Stimulated activated naive B cell treated with anti-CD40 and anti-IgM and Interleukin-4, amounts not matched to agents 10 μg/mL and 1 μg/mL and 100 μg/mL, for 72 hours (primary cell): ENCODE measurements at places on chromosomes 1 and 21.

- DNase-seq, result no peak
These were observed 65.2 kb downstream of the OLFML2B start for GRCh38 chr1:161958425-161958824.

GRCh38 chr1:115908565-115909274, 67.6 kb upstream of the SLC22A15 start:
- no peak for DNase-seq

DNA sequence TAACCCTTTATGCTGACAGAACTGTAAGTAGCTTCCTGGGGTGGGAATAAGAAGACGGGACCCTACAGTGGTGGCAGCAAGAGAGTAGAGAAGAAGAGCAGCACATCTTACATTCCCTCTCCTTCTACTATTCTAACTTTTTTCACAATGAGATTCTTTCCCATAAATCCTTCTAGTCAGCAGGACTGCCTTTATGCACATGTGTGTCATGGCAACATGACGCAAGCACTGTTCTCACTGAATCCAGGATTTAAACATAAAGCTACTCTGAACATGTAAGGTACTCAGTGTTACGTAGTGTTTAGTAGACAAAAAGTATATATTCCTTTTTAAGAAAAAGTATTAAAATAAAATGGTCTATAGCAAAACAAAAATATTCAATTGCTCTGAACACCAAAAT, 309.7 kb upstream of the LYPLAL1 start:
- no peak for DNase-seq

DNA sequence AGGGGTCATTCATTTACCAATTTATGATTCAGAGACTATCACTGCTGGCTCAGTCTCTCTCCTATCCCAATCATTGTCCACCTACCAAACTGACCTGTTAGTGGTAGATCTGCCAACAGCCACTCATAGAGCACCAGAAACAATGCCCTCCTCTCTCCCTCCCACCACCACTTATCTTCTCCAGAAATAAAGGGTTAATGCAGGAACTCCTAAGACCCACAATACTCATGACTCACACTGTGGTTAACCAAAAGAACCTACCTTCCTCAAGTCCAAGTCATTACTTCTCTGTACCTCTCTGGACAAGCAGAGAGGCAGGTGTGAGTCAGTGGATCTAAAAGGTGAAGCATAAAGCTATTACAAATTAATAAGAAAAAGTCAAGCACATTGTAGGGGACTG, 40.9 kb upstream of the CAMK1G start:
- no peak for DNase-seq

GRCh38 chr1:30476476-30476875, 246.9 kb downstream of the MATN1 start:
- DNase-seq, result no peak

DNA sequence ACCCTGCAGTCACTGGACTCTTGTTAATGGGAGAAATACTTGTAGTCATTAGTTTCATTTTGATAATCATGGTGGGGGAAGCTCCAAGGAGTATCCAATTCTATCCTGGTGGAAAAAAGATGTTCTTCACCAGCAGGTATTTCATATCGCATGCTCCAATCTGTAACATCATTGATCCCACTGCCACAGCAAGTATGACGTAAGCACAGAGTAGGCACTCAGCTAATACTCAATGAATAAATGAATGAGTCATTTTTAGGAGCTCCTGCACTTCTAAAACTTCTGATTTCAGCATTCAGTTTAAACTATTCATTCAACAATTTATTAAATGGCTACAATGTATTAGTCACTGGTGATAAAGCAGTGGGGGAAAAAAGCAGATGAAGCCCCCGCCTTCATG, 30.3 kb downstream of the RXRG start:
- DNase-seq, result no peak

- no peak for DNase-seq
These were observed 42.1 kb upstream of the MPZL1 start for GRCh38 chr1:167679714-167680113.

DNA sequence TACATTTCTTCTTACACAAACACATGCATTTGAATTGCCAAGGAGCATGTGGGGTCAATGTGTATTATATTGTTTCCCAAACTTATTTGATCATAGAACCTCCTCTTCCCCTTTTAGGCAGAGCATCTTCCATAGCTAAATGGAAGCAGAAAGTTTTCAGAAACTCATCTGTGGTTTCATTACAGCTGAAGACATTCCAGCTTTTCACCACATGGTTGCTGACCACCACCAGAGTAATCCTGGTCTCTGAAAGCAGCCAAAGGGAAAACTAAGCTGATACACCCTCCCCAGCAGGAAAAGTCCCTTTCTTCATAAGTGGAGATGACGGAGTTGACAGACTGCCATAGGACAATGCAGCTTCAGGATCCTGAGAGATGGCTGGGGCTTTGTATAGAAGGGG, 30.2 kb upstream of the OTUD3 start:
- DNase-seq, result no peak

- DNase-seq, result no peak
These were observed 24.4 kb downstream of the FOXO6 start for GRCh38 chr1:41385398-41386195.

DNA sequence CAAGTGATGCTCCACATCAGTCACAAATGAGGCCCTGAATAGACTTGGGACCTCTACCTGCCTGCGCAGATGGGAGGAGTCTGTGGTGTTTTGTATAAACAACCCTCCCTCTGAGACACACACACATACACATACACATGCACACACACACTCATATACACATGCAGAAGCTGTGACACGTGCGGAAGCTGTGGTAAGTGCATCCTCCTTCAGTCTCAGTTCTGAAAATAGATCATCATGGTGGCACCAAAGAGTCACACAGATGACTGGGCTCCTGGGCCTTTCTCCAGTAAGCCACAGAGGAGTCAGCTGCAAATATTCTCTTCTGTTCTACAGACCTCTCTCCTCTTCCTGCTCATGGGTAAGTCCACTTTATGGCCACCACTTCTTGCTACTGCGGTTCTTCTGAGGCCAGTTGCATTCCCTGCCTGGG, at the start of gene LY9:
Gene LY9, plus strand, starts transcription at position 224 of the 433 bp plus-strand sequence. Its CDS starts 14 bp downstream, at position 238.
- DNase-seq, result peak; percentile 84

DNA sequence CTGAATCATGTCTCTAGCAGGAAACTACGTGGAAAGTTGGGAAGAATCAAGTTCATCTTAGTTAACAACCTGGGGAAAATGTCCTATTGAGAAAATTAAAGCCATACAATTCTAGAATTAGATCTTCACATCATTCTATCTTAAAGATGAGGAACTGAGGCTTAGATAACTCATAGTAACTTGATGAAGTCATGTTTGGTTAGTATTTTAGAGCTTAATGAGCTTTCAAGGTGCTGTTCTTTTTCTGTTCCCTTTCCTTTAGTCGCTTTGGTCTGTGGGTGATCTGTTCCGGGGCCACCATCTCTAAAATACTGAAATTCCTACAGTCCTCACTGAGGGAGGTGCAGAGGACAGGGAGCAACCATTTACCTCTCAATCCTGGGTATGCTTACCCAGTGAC, 4.3 kb upstream of the GLUL start:
- DNase-seq, result no peak

DNA sequence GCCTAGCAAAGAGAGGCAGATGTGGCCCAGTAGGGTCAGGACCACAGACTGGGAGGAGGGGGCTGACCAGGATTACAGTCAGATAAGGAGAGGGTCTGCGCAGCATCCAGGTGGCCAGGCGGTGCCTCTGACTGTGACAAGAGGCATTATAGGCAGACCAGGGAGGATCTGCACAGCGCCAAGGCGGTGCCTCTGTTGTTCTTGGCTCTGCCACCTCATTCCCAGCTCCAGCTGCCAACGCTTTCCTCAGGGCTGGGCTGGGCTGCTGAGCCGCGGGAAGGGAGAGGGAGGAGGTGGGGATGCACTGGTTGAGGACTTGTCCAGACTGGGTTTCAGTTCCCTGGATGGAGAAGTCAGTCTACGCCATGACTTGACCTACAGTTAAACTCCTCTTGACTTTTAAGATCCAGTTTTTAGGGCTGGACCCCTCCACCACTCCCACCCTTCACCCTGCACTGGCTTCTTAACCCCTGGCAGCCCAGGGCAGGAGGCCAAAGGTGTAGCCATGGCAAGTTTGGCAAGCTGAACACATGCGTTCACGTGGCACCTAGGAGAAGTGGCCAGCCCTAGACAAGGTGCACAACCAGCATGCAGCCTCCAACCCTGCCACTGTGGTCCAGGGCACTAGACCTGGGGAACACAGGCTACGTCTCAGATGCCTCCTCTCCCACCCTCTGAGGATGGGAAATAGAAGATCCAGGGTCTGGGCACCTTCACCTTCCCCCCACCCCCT, 4.5 kb upstream of the CRABP2 start:
- DNase-seq, result no peak

GRCh38 chr1:196960854-196961253, 16.5 kb upstream of the CFHR5 start:
- no peak for DNase-seq

DNA sequence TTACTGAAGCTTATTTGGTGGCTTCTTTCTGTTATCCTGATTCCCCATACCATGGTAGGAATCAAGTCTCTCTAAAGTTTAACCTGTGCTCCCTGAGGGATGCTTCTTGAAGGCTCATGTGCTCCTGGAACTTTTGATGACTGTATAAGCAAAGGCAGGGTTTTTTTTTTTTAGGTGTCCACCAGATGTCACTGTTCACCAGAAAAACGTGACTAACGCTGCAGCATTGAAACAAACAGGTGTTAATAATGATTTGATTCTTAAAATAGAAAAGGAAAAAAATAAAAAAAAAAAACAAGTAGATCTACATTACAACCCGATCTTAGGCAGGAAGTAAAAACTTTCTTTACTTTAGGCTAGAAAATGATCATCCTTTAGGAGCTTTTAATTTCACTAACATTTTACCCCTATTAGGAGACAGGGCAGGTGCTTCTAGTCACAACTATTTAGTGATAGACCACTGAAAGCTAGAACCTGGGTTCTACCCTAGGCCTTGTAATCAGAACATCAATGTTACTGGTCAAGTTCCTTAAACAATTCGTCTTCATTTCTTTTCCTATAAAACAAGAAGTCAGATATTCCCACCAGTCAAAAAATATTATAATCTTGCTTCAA, 223.0 kb downstream of the PLA2G4A start:
- DNase-seq, result no peak

GRCh38 chr1:230326971-230327891, 98.9 kb downstream of the PGBD5 start:
- no peak for DNase-seq

DNA sequence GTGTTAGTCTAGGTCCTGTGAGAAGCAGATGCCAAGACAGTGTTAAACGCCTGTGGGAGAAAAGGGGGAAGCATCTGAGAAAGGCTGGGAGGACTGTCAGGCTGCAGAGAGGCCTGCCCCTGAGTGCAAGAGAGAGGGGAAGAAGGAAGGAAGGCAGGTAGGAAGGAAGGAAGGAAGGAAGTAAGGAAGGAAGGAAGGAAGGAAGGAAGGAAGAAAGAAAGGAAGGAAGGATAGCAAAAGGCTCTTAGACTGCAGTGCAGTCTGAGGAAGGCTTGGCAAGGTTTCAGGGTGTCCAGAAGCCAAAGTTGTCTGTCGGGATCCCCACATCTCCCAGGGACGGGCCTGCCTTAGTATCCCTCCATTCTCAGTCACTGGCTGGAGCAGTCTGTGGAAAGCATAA, 82.6 kb downstream of the SPATA46 start:
- no peak for DNase-seq

DNA sequence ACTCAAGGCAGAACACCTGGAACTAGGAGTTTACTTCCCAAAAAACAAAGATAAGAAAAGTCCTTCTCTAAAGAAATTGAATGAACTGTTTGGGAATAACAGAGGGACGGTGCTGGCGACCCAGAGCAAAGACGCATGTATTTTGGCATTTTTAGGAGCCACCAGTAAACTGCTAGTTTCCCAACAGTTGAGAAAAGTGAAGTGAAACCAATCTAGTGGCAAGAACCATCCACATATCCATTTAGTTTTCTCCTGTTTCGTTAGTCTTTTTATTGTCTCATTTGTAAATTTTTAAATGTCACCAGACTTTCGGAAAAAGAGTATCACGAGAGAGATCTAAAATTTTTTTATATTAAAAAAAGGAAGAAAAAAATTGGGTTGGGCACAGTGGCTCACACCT, 30.2 kb downstream of the ODF2L start:
- DNase-seq, result no peak

GRCh38 chr1:3134381-3135072, 65.5 kb downstream of the PRDM16 start:
- DNase-seq, result no peak

DNA sequence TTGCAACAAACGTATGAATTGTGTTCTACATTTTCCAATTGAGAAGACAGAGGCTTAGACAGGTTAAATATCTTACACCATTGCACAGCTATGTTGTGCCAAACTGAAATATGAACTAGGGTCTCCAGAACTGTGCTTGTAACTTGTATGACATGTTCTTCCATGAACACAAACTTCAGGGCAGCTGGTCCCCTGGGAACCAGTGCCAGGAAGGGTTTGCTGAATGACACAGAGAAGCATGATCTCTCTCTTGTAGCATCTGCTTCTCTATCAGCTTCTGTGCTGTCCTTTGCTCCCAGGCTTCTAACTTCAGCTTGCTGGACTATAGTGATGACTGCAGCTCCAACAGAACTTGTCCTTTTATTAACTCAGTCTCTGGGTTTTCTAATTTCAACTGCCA, 385.5 kb downstream of the SIPA1L2 start:
- no peak for DNase-seq

- DNase-seq, result no peak
These were observed 381.7 kb upstream of the VAMP3 start for GRCh38 chr1:7389201-7389905.

GRCh38 chr1:19319196-19319595, 7.1 kb downstream of the SLC66A1 start:
- no peak for DNase-seq

GRCh38 chr1:203626910-203627246, 246 bp downstream of the ATP2B4 start:
- DNase-seq, result no peak

DNA sequence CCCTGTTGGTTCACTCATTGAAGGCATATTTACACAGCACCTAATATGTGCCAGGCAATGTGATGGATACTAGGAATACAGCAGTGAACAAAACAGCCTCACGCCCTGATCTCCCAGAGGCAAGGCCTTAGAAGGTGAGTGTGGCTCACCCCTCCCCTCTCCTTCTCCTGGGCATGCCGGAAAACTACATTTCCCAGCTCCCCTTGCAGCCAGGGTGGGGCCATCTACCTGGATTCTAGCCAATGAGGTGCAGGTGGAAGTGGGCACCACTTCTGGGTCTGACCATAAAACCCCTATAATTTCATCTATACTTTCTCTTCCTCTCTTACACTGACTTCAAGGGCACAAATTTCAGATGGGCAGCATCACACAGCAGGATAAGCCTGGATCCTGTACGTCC, 63.8 kb downstream of the FBXO2 start:
- no peak for DNase-seq
